Activated CD4-positive, alpha-beta T cell treated with anti-CD3 and anti-CD28 coated beads for 48 hours (primary cell): ENCODE measurements at places on chromosomes 4 and X.

GRCh38 chrX:13898603-13899002 lies 81.7 kb upstream of the GPM6B start:
- DNase-seq: peak; percentile 5

DNA sequence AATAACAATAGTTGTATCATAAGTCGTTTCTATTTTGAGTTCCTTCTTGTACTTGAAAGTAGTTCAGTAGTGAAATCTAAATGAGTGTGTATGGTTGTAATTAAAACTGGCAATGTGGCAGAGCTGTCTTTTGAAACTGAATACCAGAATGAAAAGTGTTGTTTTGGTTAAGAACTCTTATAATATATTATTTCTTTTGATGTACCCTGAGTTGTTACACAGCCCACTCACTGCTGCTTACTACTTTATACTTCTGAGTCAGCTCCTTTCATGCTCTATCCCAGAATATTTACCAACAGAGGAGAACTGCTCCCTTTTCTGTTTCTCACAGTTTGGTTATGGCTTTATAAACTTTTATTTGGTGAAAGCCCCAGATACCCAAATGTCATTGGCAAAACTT lies 28.8 kb downstream of the FAM199X start:
- DNase-seq: no peak

- DNase-seq: no peak
Observed at GRCh38 chr4:21117541-21118180, 417.4 kb downstream of the PACRGL start.

- DNase-seq: no peak
Observed at GRCh38 chr4:124509151-124509550, 203.4 kb downstream of the ANKRD50 start.

DNA sequence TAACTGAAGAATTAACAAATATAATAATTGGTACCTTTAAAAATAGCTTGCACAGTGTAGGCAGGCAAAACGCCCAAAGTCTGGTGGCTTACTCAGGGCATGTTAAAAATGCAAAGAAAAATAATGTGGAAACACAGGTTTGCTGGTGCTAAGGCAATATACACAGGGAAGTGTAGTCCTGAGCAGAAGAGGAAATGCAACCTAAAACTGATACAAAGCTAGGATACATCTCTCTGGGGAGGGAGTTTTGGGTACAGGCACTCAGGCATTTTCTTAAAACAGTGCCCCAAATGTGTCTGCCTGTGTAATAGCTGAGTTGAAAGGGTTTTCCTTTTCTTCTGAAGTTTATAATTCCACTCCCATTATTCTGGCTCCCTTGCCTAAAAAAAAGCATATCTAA lies 47.4 kb downstream of the TMPRSS11E start:
- DNase-seq: no peak

DNA sequence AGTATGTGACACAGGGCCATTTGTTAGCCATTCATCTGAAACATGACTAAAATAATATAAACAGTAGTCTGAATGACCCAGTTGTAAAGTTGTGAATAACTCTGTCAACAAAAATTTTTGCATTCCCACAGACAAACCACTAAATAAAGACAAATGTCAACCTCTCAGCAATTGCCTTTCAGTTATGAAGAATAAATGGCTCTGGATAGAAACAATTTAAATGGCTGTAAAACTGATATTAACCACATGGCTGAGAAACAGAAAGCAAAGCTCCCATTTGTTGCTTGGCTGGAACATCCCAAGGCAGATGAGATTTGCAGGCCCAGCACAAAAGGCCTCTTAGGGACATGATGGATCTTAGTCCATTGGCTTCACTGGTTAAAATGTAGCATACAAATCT lies 296.3 kb downstream of the GALNTL6 start:
- DNase-seq: no peak

- DNase-seq: no peak
Observed at GRCh38 chr4:53686521-53686920, 95.2 kb upstream of the LNX1 start.

- no peak for DNase-seq
Observed at GRCh38 chrX:111013778-111014455, 82.1 kb upstream of the PAK3 start.

DNA sequence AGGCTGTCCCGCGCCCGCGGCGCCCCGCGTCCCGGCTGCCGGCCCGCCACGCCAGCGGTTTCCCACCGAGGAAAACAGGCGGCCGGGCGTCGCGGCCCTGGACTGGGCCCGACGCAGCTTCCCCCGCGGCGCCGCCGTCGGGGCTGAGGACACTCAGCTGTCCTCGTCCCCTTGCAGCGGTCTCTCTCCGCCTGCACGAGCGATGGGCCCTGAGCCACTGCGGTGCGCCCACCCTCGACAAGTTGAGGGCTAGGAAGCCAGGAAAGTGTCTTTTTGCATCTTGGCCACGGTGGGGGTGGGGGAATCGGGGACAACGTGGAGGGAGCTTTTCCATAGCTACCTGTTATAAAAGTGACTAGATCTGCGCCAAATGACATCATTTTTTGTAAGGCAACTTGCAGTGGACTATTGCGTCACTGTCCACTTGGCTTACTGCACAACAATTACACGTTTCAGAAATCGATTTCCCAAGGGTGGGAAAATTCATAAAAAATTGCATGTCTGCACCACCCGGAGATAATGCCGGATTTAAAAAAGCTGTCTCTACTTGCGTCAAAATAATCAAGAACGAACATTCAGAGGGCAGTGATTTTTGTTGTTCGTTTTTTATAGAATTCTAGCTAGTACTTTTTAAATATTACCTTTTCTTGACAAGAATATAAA lies 1.1 kb downstream of the KLHL15 start:
- DNase-seq: no peak

GRCh38 chrX:129652565-129653169 lies 2.1 kb downstream of the APLN start:
- DNase-seq: no peak

DNA sequence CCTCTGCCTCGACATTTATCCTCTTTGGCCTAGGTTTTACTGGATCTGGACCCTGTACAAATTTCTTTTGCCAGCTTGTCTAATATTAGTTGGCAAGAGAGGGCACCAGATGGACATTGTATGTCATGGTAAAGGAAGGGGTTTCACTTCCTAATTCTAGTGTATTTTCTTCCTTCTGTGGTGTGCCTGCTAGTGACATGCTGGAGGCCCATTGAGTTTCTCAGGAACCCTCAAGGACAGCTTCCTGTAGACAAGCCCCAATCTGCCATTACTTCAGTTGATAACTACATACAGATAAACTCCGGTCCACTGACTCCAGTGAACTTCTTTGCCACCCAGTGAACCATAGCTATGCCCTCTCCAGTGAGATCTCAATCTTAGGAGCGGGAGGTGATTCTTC lies 116.9 kb downstream of the STPG2 start:
- DNase-seq: no peak

GRCh38 chr4:7050481-7051143 lies 7.4 kb downstream of the TADA2B start:
- no peak for DNase-seq

GRCh38 chrX:374596-374995 lies 12.1 kb downstream of the PPP2R3B start:
- DNase-seq: no peak

DNA sequence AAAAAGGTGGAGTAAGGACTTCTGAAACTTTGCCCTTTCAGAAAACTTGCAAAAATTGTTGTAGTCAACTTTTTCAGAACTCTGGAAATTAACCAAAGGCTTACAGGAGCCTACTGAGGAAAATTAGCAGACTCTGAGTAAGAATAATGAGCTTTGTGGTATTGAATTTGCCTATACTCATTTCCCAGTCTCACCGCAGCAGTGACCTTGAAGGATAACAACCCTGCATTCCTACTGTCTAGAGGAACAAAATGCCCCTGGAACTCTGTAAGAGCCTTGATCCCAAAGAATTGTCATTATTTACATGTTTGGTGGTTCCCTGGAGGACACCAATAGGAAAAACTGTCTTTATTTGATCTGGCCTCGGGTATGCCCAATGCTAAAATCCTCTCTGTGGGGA lies 57.9 kb downstream of the MND1 start:
- no peak for DNase-seq

- peak; percentile 46 for DNase-seq
Observed at GRCh38 chr4:64539234-64539849, 130.1 kb upstream of the TECRL start.

- no peak for DNase-seq
Observed at GRCh38 chr4:53378171-53378482, 686 bp downstream of the FIP1L1 start.
